Vagina (tissue), 2 donors: ENCODE measurements at places on chromosomes 13 and 19.

- DNase-seq: no peak
These were observed 41.7 kb downstream of the MIPEP start for GRCh38 chr13:23847497-23847896.

- no peak for DNase-seq
These were observed 2.9 kb downstream of the CACTIN start for GRCh38 chr19:3623716-3624115.

GRCh38 chr19:27741236-27741635 lies 1471.7 kb downstream of the UQCRFS1 start:
- DNase-seq: no peak

GRCh38 chr19:18671303-18672043 lies 12.0 kb upstream of the CRTC1 start:
- DNase-seq: no peak

DNA sequence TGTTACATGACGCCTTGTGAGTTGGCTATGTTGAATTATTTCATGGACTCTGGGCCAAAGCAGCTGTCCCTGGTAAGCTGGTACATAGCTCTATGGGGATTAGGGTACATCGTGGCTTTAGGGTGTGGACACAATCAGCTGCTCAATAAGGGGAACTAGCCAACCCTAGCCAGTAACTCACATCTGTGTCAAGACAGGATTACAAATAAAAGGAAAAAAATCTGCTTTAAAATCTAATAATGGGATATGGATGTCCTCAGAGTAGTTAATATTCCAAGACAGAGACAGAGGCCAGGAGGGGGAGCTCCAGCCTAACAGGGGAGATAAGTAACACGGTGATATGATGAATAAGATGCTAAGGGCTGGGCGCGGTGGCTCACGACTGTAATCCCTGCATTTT lies 21.1 kb upstream of the ZNF766 start:
- no peak for DNase-seq

GRCh38 chr19:720345-721160 lies 11.8 kb downstream of the PALM start:
- no peak for DNase-seq

GRCh38 chr13:40980461-40980860 lies 38.7 kb downstream of the ELF1 start:
- DNase-seq: no peak
